Activated naive CD4-positive, alpha-beta T cell (primary cell): ENCODE measurements at places on chromosomes 16 and 17.

DNA sequence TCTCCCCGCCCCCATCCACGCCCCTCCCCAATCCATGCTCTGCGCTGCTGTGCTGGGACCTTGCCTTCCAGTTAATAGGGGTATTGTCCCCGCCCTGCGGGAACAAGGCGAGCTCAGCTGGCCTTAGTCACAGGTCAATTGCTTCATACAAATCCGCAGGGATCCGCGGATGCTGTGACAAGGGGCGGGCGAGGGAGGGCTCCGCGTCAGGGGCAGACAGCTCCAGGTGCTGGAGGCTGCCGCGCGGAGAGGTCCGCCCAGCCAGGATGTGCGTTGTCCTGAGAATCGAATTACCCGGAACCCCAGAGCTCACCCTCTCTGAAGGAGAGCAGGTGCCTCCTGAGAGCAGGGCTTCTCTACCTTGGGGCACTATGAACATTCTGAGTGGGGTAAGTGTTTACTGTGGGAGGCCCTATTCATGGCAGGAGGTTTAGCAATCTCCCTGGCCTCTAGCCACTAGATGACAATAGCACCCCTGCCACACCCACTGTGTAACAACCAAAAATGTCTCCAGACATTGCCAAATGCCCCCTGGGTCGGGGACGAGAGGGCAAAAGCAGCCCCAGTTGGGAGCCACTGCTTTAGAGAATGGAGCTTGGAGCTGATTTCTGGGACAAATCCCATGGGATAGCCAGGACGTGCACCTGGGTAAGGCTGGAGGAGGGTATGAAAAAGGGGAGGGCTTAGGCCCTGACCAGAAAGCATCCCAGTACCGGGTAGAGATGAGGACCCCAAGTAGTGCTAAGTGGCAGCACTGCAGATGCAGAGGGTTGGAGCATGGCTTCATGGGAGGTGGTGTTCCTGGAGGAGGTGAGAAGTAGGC is 138.2 kb downstream of the CYLD start:
- no peak for DNase-seq

GRCh38 chr17:41510251-41511065 is 5.0 kb upstream of the KRT13 start:
- no peak for DNase-seq

DNA sequence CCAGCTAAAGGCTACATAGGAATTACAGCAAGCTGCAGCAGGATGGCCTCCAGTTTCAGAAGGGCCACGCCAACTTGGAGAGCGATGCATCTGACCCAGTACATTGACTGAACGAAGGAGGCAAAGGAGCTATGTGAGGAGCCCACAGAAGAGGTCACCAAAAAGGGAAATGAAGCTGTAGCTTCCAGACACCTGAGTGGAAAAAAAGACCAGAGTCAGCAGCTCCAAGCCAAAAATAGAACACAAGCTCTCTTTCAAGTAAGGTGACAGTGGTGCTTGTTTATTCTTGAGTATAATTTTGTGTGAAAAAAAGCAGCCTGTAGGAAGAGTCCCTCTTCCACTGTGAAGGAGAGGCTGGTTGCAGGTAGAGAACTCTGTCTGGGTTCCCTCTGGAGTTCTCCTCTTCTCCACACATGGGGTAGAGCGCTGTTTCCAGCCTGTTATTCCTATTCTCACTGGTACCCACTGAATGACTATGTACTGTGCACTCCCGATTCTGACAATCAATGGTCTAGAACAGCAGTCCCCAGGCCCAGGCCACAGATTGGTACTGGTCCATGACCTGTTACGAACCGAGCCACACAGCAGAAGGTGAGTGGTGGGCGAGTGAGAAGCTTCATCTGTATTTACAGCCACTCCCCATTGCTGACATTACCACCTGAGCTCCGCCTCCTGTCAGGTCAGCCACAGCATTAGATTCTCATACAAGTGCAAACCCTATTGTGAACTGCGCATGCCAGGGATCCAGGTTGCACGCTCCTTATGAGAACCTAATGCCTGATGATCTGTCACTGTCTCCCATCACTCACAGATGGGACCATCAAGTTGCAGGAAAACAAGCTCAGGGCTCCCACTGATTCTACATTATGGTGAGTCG is 15.1 kb downstream of the CCL4 start:
- DNase-seq, result no peak

GRCh38 chr16:75372236-75372856 is 61.0 kb downstream of the CFDP1 start:
- no peak for DNase-seq

DNA sequence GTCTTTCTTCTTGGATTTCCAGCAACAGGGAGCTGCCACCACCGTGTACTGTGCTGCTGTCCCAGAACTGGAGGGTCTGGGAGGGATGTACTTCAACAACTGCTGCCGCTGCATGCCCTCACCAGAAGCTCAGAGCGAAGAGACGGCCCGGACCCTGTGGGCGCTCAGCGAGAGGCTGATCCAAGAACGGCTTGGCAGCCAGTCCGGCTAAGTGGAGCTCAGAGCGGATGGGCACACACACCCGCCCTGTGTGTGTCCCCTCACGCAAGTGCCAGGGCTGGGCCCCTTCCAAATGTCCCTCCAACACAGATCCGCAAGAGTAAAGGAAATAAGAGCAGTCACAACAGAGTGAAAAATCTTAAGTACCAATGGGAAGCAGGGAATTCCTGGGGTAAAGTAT is 389.0 kb downstream of the MAF start:
- no peak for DNase-seq

DNA sequence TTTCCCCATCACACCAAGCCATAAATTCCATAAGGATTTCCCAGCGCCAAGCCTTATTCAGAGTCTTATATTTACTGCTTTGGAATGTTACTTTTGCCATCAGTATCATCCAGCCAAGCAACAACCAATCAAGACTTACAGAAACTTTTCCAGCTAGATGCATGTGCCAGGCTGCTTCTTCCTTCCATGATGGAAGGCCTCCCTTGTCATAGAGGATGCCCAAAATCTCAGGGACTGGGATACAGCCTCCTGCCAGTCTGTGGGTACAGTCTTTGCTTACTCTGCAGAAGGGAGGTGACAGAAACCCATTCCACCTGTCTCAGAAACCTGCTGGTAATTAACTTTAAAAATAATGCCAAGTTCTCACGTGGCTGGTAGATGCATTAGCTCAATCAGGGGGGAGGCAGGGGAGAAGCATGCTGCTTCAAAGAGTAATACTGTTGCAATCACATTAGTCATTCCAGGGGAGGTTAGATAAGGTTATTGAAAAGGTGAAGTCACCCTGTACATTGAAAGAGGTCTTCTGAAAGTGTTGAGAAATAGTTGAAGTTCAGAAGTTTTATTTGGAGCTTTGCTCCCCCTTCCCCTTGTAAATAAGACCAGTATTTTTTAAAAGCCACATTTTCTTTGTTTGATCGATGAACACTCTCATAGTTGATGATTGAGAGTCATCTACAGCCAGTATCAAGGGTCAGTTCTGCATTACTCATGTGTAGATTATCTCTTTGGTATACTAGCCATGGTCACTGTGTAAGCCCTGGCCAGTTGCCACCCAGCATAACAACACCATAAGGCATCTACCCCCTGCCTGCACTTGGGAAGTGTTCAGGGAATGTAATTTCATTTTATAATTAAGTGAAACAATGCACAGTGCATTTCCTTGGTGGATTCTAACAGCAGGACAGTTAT is 22.2 kb downstream of the HLF start:
- DNase-seq, result no peak

GRCh38 chr17:50534979-50535326 is 2.4 kb downstream of the EPN3 start:
- no peak for DNase-seq

- no peak for DNase-seq
Measured at GRCh38 chr16:49618955-49619354, 237.0 kb downstream of the ZNF423 start.

DNA sequence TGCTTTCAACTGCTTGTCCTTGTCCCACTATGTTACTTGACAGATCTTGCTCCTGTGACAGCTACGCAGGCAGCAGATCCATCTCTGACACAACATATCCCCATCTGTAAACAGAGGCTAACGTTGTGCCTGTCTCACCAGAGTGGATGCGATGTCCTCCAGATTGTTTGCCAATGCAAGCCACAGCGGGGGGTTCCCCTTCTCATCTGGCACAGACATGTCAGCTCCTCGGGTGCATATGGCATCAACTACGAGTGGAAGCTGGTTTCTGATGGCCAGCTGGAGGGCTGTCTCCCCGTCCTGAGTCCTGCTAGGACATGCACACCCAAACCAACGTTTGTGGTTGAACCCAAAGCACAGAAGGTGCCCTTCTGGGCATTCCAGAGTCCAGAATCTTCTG is 39.0 kb downstream of the CYB5D2 start:
- no peak for DNase-seq

DNA sequence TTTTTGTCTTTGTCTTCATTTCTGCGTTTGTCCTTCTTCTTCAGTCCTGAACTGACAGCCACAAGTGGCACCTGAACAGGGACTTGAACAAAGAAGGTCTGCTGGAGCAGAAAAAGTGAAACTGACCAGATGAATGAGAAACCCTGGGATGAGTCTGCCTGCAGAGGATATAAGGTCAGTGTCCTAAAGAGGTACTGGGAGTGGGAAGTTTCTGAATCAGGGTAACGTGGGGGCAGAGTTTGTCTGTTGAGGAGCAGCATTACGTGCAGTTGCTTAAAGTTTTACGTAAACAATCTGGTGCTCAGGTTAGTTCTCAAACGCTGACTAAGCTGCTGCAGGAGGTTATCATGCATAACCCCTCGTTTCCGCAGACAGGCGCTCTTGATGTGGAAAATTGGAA is 2057.6 kb downstream of the TP53TG3F start:
- DNase-seq, result no peak

GRCh38 chr17:31404028-31404949 is 12.8 kb downstream of the RAB11FIP4 start:
- no peak for DNase-seq

DNA sequence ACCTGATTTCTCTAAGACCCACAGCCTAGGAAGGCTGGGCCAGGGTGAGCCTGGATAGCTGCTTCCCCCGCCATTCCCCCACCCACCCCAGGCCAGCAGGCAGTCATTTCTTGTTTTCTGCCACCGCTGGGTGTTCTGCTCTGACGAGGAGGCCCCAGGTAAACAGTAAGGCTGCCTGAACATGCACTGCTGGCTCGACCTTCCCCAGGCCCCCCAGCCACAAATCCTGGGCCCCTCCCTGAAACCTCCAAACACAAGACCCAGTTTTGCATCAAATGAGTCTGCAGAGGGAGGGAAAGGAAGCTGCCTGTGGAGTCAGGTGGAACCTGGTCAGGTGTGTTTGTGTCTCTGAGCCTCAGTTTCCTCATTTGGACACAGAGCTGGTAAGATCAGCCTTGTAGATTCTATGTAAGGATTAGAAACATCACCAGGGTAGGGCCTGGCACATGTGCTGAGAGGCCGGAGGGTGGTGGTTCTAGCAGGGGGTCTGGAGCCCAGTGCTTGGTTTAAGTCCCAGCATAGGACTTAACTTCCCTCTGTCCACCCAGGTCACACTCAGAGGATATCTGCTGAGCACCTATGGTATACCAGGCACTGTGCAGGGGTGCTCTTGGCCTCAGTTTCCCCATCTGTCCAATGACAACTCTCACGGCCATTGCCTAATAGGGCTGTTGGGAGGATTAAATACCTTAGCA is 18.9 kb upstream of the PRM1 start:
- no peak for DNase-seq

DNA sequence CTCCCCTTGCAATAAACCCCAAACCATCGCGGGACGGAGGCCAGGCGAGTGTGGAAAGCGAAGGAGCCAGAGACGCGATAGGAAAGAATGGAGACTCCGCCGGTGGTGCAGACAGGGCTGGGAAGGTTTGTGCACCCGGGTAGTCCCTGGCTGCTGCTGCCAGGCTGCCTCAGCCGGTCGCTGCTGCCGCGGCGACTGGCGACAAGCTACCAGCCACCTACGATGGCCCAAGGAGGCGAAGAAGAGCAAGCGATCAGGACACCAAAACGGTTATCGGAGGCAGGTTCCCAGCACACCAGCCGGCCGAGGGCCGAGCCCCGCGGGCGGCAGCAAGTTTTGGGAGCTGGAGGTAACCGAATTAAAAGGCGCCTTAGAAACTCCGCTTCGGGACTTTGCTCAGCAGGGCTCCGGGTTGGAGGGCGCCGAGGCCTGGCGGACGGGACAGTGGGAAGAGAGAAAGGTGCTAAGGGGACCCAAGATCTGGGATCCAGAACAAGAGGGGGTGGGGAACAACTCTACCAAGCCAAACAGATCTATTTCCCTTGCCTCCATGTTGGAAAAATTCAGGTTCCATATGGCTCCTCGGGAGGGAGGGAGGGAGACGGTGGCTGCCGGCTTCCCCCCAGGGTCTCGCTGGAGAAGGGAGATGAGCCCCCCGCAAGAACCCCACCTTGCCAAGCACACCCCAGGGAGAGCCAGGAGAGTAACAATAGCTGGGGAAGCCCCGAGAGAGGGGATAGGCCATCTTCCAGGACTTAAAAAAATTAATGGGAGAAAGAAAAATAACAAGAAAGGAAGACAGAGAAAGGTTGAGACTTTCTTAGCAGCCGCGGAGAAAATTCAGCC is 9.7 kb upstream of the HOXB2 start:
- no peak for DNase-seq

- DNase-seq, result peak; percentile 19
Measured at GRCh38 chr17:75181608-75182318, 996 bp downstream of the SUMO2 start.

GRCh38 chr17:78300962-78301820 is 58.7 kb downstream of the SOCS3 start:
- no peak for DNase-seq

- no peak for DNase-seq
Measured at GRCh38 chr16:21603928-21604327, 4.6 kb downstream of the METTL9 start.

DNA sequence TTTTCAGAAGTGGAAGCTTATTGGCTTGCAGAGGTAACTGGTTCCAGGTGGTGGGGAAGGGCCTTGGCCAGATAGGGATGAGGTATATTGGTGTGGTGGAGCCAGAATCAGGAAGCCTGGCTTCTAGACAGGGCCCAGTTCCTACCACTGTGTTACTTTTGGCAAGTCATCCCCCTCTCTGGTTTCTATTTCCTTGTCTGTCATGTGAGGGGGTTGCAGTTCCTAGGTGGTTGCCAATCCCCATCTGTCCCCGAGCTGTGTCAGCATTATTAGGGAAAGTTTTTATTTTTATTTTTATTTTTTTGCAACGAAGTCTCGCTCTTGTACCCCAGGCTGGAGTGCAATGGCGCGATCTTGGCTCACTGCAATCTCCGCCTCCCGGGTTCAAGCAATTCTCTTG is 3.0 kb downstream of the SMCR8 start:
- no peak for DNase-seq
